Activated T-helper 1 cell treated with anti-CD3 and anti-CD28 coated beads, Interleukin-2, amount 50 U/mL, for 16 hours (primary cell): ENCODE measurements at places on chromosomes 7 and 10.

GRCh38 chr10:120493411-120494312 lies 36.6 kb downstream of the PLPP4 start:
- DNase-seq = no peak

- DNase-seq = no peak
Measured at GRCh38 chr10:103394180-103394579, 2.1 kb downstream of the ATP5MK start.

- DNase-seq = no peak
Measured at GRCh38 chr10:120719333-120719732, 131.8 kb upstream of the WDR11 start.

GRCh38 chr7:2595258-2595860 lies 36.4 kb upstream of the TTYH3 start:
- DNase-seq = no peak

- DNase-seq = no peak
Measured at GRCh38 chr7:42240416-42240815, 3.4 kb upstream of the GLI3 start.

- no peak for DNase-seq
Measured at GRCh38 chr7:151483711-151483983, 36.0 kb downstream of the RHEB start.

DNA sequence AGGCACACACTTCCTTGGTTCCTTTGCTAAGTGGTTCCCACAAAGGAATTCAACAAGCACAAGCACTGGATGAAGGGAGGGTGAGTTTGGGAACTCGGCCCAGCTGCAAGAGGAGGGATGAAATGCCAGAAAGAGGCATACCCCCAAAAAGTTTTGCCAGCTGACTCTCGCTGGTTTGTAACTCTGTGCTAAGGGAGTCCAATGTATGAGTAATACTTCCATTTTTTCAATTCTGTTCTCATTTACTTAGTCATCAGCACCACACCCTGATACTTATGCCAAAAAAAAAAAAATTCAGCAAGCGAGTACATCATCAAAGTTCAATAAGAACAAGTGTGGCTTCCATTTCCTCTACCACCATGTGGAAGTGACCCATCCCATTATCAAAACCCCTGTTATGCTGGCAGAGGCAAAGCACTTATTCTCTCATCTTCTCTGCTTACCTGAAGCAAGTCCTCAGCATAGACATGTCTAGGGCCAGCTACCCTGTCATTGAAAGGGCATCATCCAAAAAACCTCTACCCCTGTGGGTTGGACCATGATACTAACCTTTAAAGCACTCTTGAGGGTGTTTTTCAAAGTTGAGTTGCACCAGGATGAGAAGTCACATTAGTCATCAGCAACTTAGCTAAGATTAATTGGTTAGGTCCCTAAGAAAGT lies 6.9 kb upstream of the HYCC1 start:
- DNase-seq = no peak

DNA sequence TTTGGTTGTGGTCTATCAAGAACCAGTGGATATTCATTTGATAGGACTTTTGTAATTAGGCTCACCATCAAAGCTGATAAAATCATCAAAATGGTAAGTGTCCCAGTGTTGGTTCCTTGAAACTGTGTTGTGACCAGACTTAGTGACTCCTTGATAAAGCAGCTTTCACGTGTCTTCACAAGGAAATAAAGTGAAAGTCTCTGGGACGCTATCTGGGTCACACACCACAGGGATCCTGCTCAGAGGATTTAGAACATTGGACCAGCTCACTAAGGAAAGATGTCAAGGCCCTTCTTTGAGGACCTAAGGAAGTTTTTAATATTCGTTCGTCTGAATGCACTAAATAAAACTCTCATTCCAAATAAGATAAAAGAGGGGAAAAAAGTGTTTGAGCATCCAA lies 193.1 kb downstream of the RNLS start:
- no peak for DNase-seq

DNA sequence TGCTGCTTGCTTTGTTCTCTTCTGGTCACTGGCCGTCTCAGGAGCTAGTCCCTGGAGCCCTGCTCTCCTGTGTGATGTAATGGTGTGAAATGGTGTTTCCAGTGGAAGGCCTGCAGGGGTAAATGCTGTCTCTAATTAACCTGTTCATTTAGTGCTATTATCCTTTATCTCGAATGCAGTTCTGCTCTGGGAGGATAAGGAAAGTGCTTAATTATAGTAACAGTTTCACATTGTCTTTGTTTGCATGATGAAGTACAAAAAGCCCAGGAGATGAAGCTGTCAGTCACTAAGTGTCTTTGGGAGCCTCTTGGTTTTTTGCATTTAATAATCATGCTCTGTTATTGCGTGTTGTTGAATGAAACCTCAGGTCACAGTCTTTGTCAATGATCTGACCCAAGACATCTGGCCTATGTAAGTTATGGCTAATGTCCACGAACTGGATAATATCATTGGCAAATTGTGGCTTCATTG lies 755.3 kb upstream of the GALNT17 start:
- no peak for DNase-seq

DNA sequence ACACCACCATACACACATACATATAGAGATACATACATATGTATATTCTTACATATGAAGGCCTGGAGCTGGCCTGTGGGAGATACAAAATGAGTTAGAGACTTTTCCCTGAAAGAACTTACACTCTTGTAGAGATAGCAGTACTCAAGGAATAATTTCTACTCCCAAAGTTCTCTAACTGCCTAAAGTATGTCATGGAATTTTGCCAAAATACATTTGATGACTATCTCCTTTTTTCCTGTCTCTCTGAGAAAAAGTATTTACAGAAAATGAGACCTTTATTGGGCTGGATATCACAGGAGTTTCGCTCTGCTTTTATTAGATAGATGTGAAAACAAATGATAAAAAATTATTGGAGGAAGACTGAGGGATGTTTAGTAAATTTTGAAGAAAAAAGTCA lies 220.1 kb downstream of the POU6F2 start:
- no peak for DNase-seq

DNA sequence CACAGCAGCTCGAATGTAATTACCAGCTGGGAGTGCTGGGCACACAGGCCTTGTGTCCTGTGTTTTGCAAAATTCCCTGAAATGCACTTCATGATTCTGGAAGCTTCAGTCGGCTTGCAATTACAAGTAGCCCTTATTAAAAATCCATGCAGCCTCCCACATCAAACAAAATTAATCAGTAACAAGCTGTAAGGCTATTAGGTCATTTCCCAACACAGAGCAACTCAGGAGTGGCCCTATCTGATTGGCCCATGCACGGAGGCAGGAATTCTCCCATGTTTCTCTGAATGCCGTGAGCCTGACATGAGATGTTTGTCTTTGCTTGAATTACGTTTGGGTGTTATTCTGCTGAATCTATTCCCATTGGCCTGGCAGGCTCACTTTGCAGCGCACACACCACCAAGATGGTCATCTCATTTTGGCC lies 36.9 kb downstream of the FOXL3 start:
- DNase-seq = no peak

GRCh38 chr7:74290553-74290950 lies 1.3 kb downstream of the CLIP2 start:
- no peak for DNase-seq

GRCh38 chr7:49791088-49791741 lies 17.8 kb downstream of the VWC2 start:
- no peak for DNase-seq

DNA sequence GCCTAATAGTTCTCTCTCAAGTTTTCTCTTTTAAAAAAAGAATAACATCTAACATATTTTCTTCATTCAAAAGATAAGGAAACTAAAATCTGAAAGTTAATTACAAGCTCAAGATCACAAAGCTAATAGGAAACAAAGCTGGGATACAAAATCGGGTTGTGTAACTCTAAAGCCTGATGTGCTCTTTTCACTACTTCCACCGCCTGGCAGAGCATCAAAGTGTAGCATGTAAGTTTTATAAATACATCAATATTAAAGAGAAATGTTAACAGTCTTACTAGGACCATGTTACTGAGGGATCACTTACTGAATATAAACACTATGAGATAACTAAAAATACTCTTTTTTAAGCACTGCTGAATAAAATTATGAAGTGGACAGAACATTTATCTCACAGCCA lies 97.2 kb downstream of the KMT2C start:
- DNase-seq = no peak

DNA sequence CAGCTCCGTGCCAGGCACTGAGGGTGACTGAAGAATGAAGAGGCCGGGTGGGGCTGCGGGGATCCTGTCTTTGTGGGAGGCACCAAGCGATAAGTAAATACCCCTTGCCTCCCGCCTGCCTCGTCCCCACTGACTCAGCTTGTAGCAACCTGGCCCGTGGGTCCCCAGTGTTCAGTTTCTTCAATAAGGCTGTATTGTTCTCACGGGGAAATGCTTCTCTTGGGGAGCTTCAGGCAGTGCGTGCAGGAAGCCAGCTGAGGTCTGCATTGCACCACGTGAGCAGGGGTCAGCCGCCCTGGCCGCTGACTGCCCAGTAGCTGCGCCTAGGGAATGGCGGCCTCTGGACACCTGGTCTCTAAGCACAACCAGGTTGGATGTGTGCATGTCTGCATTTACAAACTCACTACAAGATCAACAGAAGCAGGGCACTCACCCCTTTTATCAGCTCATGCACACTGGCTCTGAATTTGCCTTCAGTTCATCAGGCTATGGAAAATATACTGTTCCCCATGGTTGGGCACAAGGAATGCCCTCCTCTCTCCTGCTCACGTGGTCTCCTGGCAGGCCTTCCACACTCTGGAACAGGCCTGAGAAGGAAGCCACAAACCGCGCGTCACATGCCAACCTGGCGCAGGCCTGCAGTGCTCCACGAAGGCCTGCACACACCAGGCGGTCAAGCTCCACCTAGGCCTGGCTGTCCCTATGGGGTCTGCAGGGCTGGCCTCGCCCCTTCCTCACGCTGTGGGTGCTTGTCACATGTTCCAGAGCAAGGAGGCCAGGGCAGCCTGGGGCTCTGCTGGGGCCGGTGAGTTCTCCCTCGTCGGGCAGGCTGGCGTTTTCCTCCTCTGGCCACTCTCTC lies 135.7 kb upstream of the RNF32 start:
- no peak for DNase-seq

GRCh38 chr7:33750177-33750576 lies 155.2 kb upstream of the BMPER start:
- no peak for DNase-seq

GRCh38 chr7:79304711-79305110 lies 148.8 kb downstream of the MAGI2 start:
- no peak for DNase-seq

GRCh38 chr7:9241826-9242225 lies 808.4 kb downstream of the NXPH1 start:
- DNase-seq = no peak

DNA sequence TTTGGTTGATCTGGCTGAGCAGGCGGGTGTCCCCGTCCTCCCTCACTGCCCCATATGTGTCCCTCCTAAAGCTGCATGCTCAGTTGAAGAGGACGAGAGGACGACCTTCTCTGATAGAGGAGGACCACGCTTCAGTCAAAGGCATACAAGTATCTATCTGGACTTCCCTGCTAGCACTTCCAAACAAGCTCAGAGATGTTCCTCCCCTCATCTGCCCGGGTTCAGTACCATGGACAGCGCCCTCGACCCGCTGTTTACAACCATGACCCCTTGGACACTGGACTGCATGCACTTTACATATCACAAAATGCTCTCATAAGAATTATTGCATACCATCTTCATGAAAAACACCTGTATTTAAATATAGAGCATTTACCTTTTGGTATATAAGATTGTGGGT lies 26.9 kb upstream of the TRIM56 start:
- DNase-seq = peak; percentile 15

- peak; percentile 41 for DNase-seq
Measured at GRCh38 chr10:110207805-110208613, 604 bp downstream of the MXI1 start.

- no peak for DNase-seq
Measured at GRCh38 chr10:4767033-4767814, 58.8 kb upstream of the AKR1E2 start.

- no peak for DNase-seq
Measured at GRCh38 chr7:138941545-138941944, 39.6 kb downstream of the KIAA1549 start.
